Left ventricle myocardium inferior (tissue), 1 donor: ENCODE measurements at places on chromosomes 1 and 21.

GRCh38 chr1:31976401-31976800 is 37.3 kb upstream of the KHDRBS1 start:
- DNase-seq, result no peak

GRCh38 chr1:182625719-182626504 is 21.7 kb upstream of the RGS16 start:
- DNase-seq, result no peak

DNA sequence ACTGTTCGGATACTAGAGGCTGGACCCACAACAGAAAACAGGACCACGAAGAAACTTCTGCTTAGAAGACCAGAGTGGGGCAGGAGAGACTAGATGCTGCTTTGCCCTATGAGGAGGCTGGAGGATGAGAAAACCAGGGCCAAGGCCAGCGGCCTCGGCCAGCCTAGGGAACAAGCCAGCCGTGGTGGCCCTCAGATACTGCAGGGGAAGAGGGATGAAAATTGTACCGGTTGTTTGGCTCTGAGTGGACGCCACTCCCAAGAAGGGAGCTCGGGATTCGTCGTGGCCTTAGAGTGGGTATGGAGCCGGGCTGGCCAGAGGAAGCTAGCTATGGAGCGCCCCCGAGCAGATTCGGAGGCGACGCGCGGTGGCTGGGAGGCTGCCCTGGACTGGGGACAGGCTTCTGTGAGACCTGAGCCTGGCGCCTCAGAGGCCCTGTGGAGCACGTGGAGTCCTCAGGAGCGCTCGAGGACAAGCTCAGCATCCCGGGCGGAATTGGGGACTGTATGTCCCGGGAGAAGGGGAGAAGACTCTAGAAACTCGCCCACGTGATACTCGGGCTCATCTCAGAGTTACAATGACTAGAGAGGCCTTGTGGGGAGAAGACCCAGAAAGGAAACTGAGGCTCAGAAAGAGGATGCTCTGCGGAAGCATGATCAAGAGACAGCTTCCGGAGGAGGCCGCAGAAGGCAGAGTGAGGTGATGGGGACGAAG is 2.8 kb downstream of the PRRX1 start:
- no peak for DNase-seq

- peak; percentile 68 for DNase-seq
These were observed 90.8 kb downstream of the NFIA start for GRCh38 chr1:61173118-61173517.

GRCh38 chr1:157287462-157287861 is 149.3 kb upstream of the ETV3 start:
- DNase-seq, result no peak

GRCh38 chr1:200223207-200223606 is 186.6 kb downstream of the ZNF281 start:
- DNase-seq, result no peak

DNA sequence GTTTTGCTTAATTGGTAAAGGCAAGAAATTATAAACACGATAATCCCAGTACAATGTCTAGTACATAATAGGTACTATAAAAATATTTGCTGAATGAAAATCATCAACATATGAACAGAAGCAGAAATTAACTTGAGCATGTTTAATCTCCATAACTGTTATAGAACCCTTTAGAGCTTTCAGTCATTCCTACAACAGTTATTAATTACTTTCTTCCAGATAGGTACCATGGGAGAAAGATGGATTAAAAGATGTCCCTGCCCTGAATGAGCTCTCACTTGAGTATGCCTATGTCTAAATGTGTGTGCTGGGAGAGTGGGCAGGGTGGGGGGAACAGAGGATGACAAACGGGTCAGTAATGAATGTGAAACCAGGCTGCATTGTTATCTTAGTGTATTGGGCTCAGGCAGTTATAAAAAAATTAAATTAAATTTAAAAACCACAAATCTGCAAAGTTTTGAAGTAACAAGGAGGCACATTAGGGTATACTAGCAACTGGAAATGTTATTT is 2.4 kb downstream of the EPS15 start:
- DNase-seq, result no peak
